Naive thymus-derived CD4-positive, alpha-beta T cell (primary cell): ENCODE measurements at places on chromosomes 5 and 9.

- no peak for DNase-seq
These were observed 280.1 kb downstream of the FBXL17 start for GRCh38 chr5:108101821-108102220.

DNA sequence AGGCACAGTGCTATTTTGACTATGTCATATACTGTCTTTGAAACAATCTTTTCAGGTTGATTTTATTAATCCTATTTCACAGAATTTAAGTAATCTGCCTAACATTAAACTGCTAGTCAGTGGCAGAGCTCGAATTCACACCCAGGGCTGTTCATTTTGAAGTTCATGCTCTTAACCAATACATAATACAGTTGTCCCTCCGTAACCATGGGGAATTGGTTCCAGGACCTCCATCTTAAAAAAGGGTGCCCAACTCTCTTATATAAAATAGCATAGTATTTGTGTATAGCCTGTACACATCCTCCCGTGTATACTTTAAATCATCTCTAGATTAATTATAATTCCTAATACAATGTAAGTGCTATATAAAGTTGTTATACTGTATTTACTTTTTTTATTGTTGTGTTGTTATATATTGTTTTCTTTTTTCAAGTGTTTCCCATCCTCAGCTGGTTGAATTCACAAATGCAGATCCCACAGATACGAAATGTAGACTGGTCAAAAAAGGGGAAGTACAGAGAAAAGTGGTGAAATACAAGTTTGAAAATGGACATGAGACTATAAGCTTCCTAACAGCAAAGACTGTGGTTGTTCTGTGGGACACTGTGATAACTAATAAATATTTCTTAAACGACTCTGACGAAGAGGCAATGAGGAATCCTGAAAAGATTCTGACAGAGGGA, 18.3 kb downstream of the RFX3 start:
- DNase-seq: no peak

DNA sequence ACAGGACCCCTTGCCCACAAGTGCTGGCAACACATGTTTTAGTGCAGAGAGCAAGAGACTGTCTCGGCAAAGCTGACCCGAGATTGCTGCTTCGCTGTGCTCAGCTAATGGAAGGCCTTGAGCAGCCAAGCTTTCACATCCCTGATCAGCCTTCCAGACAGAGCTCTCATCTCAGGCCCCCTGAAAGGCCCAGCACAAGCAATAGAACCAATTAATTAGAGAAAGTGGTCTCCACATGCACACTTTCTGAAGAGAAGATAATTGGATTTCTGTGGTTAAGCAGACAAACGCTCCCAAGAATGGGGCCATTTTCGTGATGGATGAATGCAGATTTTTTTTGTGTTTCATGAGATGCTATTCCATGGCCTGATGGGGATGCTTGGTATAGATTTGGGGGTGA, 174.9 kb downstream of the NSG2 start:
- DNase-seq: no peak

DNA sequence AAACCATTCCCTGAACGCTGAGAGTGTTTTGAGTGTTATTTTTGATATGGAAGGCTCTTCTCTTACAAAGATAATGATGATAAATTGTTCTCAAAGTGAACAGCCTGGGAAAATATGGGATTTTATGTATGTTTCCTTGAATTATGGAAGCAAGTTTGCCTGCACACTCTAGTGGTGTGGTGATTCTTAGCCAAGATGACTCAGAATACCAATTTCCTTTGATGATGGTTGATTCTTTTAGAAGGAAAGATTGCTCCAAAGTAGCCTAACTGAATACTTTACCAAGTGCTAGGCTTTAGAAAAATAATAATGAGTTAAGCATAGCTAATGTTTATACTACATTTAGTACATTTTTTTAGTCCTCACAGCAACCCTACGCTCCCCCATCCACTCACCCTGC, 243.4 kb downstream of the EBF1 start:
- DNase-seq: no peak

- no peak for DNase-seq
These were observed 90.9 kb upstream of the BOD1 start for GRCh38 chr5:173707392-173707791.

DNA sequence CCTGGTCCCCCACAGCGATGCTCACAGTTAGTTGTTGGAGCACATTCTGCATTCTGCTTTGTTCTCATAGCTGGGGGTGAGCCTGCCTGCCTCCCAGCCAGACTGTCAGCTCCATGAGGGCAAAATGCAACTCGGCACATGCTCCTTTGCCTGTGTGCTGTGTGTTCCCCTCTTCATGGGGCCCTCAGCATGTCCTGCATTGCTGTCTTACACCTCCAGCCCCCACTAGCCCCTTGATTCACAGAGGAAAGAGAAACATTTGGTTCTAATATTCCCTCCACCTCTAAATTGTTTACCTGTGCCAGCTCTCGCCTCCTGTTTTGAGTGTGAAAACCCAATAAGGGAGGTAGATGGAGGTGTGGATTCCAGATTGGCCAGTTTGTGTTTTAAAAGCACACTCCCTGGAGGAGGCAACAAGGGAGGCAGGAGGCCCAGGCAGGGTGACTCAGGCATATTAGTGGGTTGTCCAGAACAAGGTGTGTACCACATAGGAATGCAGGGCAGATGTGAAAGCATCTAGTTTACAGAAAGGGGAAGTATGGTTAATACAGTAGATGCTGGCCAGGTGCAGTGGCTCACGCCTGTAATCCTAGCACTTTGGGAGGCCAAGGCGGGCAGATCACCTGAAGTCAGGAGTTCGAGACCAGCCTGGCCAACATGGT, 224.6 kb downstream of the AGTPBP1 start:
- no peak for DNase-seq

GRCh38 chr5:154776167-154776566, 21.0 kb downstream of the LARP1 start:
- no peak for DNase-seq

GRCh38 chr5:123455640-123456039, 32.4 kb upstream of the CEP120 start:
- no peak for DNase-seq

DNA sequence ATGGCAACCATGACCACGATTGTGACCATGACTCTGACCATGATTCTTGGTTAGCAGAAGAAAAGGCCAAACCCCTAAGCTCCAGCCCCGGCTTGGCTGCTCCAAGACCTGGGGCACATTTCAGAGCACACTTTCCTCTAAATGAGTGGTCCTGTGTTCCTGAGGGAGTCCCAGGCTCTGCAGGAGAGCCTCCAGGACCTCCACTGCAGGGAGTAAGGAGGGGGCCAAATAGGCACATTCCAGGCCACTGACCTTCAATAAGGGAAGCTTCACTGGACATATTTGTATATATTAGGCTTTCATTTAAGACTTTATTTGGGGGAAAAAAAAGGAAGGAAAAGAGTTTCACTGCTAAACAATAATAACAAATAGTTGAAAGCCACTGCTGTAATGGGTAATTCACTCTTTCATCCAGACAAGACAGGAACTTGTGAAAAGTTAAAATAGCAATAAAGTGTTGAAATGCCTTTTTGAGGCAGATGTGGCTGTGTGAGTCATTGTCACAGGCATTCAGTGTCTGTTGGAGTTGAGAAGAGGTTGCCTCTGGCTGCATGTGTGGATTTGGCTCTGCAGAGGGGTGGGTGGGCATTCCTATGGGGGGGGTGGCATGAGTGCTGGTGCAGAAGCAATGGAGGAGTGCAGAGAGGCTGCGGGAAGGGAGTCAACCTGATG, 63.9 kb upstream of the TGFBR1 start:
- DNase-seq: no peak

- no peak for DNase-seq
These were observed 123.6 kb upstream of the TNPO1 start for GRCh38 chr5:72692651-72693442.

DNA sequence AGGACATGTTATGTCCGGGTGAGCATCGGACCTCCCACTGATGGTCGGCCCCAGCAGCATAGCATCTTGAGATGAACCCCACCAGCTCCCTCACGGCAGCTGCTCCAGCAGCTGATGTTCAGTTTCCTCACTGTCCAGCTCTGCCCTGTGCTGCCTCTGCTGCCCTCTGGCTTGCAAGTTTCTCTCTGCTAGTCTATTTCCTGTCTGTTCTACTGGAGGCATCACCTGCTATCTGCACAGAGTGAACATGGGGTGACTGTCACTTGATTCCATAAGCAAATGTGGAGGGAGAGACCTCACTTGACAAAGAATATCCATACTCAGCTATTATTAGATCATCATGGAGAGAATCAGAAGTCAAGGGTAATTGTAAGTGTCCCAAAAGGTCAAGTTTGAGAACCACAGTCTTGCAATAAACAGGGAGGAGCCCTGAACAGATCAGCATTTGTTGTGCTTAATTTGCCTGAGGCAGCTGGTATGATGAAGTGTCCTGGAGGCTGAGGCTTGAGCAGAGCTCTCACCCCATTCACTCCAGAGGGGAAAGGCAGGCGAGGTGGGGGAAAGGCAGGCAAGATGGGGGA, 702.8 kb downstream of the SEMA5A start:
- DNase-seq: no peak

GRCh38 chr9:33620738-33621439, 96.8 kb downstream of the ANKRD18B start:
- no peak for DNase-seq

GRCh38 chr5:89904442-89904841, 505.1 kb downstream of the CETN3 start:
- no peak for DNase-seq

GRCh38 chr9:37107701-37108100, 12.7 kb upstream of the ZCCHC7 start:
- no peak for DNase-seq

GRCh38 chr9:79604149-79604548, 32.4 kb downstream of the TLE4 start:
- no peak for DNase-seq

- DNase-seq: no peak
These were observed 6.8 kb downstream of the PIP5KL1 start for GRCh38 chr9:127923771-127924170.

DNA sequence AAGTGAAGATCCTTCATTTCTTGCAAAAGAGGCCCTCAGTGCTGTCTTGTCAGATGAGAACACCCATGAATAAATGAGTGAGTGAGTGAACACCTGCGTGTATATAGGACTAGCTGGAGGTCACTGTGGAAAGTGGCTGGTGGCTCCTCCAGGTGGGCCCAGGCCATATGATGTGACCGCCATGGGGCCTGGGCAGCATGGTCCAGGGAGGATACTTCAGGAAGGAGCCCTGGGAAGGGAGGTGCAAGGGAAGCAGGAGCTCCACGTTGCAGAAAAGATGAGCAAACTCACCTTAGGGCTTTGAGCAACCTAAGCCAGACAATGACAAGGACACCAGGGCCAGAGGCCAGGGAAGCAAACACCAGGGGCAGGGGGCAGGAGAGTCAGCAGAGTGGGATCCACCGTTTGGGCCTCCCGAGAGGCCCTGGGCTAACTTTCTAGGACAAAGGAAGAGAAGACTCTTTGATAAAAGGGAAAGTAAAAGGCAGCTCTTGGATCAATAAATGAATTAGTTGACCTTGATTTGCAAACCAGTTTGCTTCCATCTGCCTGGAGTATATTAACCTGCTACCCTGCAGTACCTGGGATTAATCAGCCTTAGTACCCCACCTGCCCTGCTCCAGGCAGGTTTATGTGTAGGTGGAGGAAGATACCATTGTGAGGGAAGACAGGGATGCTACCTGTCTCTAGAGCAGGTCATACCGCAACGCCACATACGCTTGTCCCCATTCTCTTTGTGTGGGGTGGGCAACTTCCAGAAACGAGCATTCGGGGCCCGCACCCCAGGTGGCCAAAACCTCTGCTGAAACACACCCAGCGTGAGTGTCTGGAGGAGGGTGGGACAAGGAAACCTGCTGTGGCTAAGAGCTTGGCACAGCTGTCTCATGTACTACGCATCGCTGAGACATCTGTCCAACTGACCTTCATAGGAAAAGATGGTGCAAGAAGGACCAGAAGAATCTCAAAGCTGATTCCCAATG, 51.4 kb upstream of the OLFM1 start:
- DNase-seq: no peak

GRCh38 chr5:38546691-38547146, 9.7 kb downstream of the LIFR start:
- no peak for DNase-seq

DNA sequence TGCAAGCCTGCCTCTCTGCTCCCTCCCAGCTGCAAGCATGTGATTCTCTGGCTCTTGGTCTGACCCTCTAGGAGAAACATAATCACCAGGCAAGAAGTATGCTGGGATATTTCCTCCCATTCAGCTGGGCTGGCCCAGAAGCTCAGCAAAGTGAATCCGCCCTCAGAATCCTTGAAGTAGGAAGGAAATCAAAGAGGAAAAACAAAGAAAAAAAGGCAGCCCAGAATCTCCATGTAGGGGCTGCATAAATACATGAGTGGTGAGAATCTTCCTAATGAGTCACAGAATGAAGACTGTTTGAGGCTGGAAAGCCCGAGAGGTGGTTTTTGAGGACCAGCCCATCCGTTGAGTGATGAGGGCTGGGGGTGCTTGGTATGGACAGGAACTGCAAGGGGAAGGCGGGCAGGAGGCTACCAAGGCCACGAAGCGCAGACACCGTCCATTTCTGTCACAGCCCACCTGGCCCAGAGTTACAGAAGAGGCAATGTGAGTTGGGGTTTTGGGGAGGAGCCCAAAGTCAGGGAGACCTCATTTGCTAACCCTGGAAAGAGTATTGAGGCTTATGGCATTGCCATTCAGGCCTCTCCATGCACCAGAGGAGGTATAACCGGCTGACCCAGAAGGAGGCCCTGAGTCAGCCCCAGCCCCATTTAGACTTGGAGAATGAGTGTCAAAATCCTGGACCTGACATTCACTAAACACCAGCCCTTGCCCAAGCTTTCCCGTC, 33.4 kb upstream of the TGFBR1 start:
- DNase-seq: no peak
